Foreskin fibroblast (primary cell): ENCODE measurements at places on chromosomes 12 and 14.

DNA sequence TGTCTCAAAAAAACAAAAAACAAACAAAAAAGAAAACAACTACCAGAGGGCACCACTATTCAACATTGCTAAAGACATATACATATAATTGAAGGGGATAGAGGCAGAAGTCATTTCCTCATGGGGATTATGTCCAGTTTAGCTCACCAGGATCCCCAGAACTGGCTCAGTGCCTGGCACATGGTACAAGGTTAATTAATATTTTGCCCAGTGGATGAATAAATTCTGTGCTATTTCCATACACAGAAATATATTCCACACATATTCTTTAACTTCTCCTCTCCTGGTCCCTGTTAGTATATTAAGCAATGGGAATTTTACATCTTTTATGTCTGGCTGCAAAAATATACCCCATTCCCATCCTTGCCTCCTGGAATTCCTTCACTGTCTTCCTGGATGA lies 6.7 kb downstream of the FOS start:
- no peak for DNase-seq

- no peak for DNase-seq
Observed at GRCh38 chr12:2523317-2523716, 271.5 kb upstream of the FKBP4 start.

DNA sequence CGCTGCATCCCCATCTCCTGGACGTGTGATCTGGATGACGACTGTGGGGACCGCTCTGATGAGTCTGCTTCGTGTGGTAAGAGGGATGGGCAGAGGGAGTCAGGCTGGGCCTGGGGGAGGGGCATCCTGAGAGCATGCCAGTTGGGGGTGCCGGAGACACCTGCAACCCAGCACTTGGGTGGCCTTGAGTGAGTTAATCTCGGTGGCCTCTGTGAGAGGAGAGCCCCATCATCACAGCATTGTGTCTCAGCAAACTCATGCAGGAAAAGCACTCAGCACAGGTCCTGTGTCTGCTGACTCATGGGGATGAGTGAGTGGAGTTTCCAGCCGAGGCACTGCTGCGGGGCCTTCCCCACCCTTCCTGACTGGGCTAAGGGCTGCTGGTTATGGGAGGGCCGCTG lies 19.6 kb upstream of the LRP1-AS start:
- DNase-seq: peak; percentile 86

DNA sequence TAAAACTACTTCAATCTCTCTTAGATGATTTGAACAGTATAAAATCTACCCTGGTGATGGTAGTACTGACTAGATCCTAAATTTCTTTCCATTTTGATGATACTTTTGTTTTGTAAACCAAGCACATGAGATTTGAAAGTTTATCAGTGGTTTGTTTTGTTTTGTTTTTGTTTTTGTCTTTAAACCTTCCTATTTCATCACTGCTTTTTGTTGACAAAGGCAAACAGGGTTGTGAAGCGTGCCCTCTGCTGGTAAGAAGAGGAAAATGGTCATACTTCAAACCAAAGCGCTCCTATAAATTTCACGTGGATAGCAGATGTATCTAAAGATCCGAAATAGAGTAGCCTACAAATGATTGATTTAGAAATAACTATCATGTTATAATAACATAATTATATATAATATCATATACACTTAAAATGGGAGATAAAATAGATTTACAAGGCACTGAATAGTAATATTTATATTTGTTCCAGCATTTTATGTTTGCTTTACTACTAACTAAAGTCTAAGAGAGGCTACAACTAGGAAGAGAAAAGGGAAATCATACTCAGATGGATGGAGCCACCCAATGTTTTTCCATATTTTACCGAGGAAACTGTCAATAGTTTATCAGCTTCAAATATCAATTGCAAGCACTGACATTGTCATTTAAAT lies 254.0 kb upstream of the USP15 start:
- peak; percentile 15 for DNase-seq

- no peak for DNase-seq
Observed at GRCh38 chr12:105841840-105842239, 296.9 kb downstream of the NUAK1 start.

- peak; percentile 90 for DNase-seq
Observed at GRCh38 chr12:56119361-56119796, 1.3 kb downstream of the ZC3H10 start.

- no peak for DNase-seq
Observed at GRCh38 chr12:8655421-8655820, 7.2 kb downstream of the MFAP5 start.

DNA sequence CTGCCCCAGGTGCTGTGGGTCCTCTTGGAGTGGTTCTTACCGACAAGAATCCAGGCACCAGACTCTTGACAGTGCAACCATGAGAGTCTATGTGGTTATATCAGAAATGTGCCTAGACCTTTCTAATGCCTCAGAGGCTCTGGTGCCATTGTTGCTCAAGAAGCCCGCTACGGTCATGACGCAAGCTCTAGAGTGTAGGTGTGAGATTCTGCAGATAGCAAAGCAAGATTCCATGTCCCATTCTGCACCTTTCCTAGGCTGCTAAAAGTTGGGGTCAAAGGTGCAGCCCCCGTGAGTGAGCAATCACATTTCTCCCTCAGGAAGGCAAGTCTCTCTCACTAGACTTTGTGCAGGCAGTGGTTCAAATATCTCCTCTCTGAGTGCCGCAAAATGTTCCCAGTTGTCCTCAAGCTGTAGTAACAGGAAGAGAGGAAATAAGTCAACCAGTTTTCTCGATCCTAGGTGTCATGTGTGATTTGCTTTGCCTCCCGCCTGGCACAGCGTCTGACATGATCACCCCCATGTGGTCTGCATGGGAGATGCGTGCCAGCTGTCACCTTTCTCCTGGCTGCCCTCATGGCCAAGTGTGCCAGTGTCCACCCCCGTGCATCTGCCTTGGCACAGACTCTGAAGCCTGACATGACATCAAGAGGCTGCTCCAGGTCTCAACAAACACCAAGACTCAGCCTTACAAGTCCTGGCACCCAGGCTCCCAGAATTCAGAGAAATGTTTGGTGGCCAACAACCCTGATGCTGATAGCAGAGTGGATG lies 122.5 kb upstream of the COCH start:
- DNase-seq: no peak

DNA sequence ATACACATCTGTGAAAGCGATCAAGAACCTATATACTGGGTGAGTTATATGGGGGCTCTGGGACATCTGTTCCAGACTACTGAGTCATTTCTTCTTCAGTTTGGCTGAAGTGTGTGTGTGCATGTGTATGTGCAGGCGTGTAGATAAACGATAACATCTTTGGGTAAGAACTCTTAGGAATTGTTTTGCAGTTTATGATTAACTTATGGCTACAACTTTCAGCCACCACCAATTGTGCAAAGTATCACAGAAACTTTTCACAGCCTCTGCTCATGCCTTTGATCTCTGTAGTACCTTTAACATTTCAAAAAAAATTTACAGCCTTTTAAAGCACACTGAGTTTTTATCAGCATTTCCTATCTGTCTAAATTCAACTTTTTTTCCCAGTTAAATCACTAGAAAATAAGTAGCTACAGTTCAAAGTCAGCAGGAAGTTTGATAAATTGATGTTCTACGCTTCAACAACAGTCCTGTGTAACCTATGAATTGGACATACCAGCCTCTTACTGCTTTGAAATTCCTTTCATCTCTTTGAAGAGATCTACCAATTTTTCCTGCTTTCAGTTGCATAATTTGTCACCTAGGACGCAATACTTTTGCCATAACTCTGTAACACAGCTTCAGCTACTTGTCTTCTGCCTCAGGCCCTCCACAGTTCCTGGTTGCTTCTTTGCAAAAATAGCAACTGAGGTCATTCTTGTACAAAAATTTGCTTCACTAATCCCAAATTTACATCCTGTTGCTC lies 43.0 kb downstream of the PPM1H start:
- DNase-seq: no peak

- peak; percentile 9 for DNase-seq
Observed at GRCh38 chr12:92898755-92899154, 30.3 kb downstream of the EEA1 start.

DNA sequence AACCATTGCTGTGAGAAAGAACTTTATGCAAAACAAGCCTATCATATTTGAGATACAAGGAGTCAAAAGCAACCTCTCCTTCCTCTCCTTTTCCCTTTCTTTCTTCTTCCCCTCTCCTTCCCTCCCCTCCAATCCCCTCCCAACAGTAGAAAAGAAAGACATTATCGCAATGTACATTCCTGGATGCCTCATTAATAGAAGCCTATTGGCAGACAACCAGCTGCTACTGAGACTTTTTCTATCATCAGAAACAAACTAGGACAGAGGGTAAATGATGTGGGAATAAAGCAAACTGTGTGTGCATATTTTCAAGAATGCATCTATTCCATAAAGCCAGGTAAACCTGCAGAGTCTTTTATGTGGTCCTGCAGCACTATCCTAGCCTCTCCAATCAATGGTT lies 237.2 kb downstream of the ITPR2 start:
- DNase-seq: no peak

DNA sequence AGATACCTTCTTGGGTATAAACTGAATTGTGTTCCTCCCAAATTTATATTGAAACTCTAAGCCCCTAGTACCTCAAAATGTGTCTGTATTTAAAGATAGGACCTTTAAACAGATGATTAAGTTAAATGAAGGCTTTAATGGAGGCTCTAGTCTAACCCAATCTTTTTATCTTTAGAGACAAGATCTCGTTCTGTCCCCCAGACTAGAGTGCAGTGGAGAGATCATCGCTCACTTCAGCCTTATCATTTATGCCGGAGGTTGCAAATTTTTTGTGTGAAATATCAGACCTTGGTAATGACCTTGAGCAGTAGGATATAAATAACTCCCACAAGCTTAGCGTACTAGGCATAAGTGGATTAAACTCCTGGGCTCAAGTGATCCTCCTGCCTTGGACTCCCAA lies 81.8 kb downstream of the C14orf132 start:
- DNase-seq: no peak

DNA sequence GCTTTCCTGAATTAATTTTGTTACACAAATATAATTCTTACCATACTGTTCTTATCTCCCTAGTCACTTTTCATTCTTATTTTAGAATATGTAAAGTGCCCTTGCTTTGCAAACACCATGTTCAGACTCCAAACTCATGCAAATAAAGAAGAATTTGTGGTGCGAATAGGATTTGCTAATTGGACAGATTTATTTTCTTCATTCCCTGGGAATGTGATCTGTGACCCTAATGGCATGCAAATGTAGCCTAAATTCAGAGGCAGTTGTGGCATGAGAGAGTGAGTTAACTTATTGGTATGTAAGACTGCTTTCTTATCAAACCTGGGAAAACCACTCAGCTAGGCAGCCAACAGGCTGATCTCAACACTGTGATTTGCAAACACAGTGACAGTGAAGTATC lies 10.0 kb downstream of the CAPZA3 start:
- peak; percentile 85 for DNase-seq

DNA sequence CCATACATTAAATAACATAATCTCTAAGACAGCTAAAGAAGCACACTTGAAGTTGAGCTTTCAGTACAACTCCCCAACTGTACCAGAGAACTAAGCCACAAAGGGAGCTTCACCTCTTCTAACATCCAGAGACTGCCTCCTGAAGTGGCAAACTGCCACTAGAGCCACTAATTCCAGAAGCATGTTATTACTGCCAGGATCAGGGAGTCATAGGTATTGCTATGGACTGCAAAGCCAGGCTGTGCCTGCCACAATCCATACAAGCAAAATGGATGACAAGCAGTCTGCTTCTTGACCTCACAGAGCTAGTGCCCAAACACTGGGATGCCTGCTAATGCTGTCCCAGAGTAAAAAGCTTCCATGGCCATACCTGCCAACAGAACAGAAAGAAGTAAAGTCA lies 160.1 kb downstream of the STXBP6 start:
- DNase-seq: no peak

GRCh38 chr14:92489394-92490238 lies 24.0 kb upstream of the RIN3 start:
- DNase-seq: no peak

DNA sequence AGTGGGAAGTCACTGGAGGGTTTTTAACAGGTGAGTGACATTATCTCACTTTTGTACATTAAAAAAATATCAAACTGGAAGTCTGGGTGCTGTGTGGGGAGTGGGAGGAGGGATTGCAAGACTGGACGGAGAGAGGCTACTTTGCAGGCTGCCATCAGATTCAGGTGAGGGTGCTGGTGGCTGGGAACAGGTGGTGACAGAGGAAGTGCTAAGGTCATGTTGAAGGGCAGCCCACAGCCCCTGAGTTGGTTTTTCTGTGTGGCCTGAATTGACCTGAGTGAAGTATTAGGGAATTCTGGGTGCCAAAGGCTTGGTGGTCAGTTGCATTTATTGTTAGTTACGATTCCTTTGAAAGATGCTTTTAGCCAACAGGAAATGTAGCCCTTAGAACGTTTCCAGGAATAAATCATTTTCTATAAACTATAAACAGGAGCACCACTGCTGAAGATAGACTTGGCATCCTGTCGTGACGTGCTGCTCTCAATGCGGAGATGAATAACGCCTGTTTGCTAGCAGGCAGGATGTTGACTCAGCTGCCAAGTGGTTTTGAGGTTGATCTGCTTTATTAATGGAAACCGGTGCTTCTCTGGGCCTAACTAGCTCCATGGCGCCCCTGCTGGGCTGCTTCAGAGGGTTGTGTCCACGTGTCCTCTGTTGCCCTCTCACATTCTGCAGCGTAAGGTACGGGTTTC lies 707.5 kb upstream of the TMEM132C start:
- peak; percentile 96 for DNase-seq

GRCh38 chr12:102093319-102093718 lies 26.6 kb downstream of the NUP37 start:
- peak; percentile 7 for DNase-seq
